ENCODE measurements at places on chromosomes 11 and 22.

DNA sequence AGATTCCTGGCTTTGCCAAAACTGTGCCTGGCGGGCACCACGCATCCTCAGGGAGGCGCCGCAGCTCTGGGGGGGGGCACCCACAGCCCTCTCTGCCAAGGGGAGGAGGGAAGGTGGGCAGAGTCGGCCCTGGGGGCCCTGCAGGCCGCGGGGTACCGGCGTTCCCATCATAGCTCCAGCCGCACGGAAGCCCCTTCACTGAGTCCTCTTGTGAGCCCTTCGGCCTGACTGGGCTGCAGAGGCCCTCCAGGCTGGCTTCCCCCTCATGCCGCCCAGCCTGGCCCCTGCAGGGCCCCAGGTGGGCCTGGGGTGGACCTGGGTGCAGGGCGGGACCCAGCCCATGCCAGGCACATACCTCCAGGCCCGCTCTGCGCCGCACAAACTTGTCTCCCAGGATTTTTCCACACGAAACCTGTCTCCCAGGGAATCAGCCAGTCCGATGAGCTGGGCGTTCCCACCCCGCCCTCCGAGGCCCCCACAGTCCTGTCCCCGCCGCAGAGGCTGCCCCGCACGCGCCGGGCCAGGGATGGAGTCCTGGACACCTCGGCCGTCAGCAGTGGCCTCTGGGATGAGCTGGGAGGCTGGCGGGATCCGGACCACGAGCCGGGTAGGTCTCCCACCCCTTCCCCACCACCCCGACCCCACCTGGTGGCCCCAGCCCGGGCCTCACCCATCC, 1.8 kb upstream of the PKP3 start:
- no peak for DNase-seq

- DNase-seq, result no peak
Observed at GRCh38 chr11:117875382-117876058, 938 bp downstream of the FXYD6 start.

DNA sequence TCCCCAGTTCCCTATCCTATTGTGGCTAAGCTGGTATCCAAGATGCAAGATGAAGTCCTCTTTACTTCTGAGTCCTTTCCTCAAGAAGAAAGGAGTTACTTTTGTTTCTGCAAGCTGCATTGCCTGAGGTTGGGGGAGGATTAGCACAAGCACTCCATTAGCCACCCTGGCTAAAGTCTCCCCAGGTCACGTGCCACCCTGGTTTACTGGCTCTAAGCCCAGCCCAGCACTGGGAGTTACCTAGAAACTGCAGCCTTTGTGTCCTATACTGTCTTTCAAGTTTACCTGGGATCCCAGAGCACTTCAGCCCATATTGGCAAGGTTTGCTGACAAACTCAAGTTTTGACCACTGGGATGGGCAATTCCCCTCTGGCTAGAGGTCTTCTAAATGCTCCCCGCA, 78.4 kb upstream of the DBX1 start:
- DNase-seq, result no peak

GRCh38 chr11:42234451-42234951, 775.0 kb upstream of the LRRC4C start:
- DNase-seq, result no peak

- DNase-seq, result no peak
Observed at GRCh38 chr11:79173615-79174014, 267.2 kb downstream of the TENM4 start.
